CD14-positive monocyte (primary cell): ENCODE measurements at places on chromosomes 12 and 14.

- H3K4me3 ChIP-seq = no peak overlapping the region
- no peaks in the 10 kb centered on the region for H3K4me1 ChIP-seq
- no peaks in the 10 kb centered on the region for H3K36me3 ChIP-seq
- no peak overlapping the region for H3K27ac ChIP-seq
- no peaks in the 10 kb centered on the region for H3K27me3 ChIP-seq
These were observed 389.9 kb downstream of the GRIN2B start for GRCh38 chr12:13591488-13591887.

- H3K27me3 ChIP-seq = no peaks in the 10 kb centered on the region
- H3K4me3 ChIP-seq = no peak overlapping the region
These were observed 96.8 kb upstream of the DACT1 start for GRCh38 chr14:58540749-58541632.

DNA sequence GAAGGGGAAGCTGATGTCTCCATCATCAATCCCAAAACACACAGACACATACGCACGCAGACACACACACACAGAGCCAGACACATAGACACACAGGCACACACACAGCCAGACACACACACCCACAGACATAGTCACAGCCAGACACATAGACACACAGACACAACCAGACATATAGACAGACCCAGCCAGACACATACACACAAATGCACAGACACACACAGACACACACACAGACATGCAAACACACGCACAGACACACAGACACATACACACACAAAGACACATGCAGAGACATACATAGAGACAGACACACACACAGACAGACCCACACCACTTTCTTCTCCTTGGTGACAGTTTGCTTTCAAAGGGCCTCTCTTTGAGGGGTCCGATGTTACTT is 6.3 kb downstream of the CCDC197 start:
- H3K27ac ChIP-seq = no peak overlapping the region
- H3K4me3 ChIP-seq = no peak overlapping the region
- no peaks in the 10 kb centered on the region for H3K36me3 ChIP-seq
- no peak for DNase-seq

- no peaks in the 10 kb centered on the region for H3K27me3 ChIP-seq
- peak; percentile 29 for DNase-seq
- H3K4me3 ChIP-seq = no peak overlapping the region
- no peak overlapping the region for H3K27ac ChIP-seq
- H3K36me3 ChIP-seq = no peaks in the 10 kb centered on the region
- peaks cover 18% of the 10 kb centered on the region for H3K4me1 ChIP-seq
These were observed 31.4 kb upstream of the ETV6 start for GRCh38 chr12:11618046-11618445.

DNA sequence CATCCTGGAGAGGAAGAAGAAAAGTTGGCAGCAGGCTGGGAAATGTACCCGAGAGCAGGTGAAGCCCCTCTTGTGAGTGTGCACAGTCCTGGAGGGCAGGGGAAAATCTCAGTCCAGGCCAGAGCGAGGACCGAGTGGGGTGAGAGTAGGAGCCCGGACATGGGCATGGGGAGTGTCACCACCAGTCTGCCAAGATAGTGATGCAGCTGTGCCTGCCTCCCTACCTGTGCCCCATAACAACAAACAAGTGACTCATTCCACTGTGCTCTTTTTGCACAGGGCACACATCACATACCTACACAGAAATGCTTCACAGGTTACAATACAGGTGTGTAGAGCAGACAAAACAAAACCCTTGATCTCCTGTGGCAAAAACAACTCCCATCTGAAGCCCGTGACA is 205.9 kb upstream of the PELI2 start:
- H3K4me3 ChIP-seq = no peak overlapping the region
- H3K36me3 ChIP-seq = no peaks in the 10 kb centered on the region
- H3K4me1 ChIP-seq = no peaks in the 10 kb centered on the region
- H3K27me3 ChIP-seq = peaks cover 2% of the 10 kb centered on the region
- no peak overlapping the region for H3K27ac ChIP-seq

- no peak overlapping the region for H3K27ac ChIP-seq
- no peaks in the 10 kb centered on the region for H3K27me3 ChIP-seq
- H3K4me3 ChIP-seq = no peak overlapping the region
- DNase-seq = no peak
- H3K36me3 ChIP-seq = no peaks in the 10 kb centered on the region
These were observed 80.2 kb downstream of the ITPK1 start for GRCh38 chr14:93035585-93035916.

- H3K27me3 ChIP-seq = no peaks in the 10 kb centered on the region
- H3K27ac ChIP-seq = no peak overlapping the region
- DNase-seq = no peak
- no peak overlapping the region for H3K4me3 ChIP-seq
- no peaks in the 10 kb centered on the region for H3K36me3 ChIP-seq
- no peaks in the 10 kb centered on the region for H3K4me1 ChIP-seq
These were observed 394.0 kb upstream of the SYT1 start for GRCh38 chr12:78470354-78471195.
